ENCODE measurements at places on chromosomes 7 and 10.

DNA sequence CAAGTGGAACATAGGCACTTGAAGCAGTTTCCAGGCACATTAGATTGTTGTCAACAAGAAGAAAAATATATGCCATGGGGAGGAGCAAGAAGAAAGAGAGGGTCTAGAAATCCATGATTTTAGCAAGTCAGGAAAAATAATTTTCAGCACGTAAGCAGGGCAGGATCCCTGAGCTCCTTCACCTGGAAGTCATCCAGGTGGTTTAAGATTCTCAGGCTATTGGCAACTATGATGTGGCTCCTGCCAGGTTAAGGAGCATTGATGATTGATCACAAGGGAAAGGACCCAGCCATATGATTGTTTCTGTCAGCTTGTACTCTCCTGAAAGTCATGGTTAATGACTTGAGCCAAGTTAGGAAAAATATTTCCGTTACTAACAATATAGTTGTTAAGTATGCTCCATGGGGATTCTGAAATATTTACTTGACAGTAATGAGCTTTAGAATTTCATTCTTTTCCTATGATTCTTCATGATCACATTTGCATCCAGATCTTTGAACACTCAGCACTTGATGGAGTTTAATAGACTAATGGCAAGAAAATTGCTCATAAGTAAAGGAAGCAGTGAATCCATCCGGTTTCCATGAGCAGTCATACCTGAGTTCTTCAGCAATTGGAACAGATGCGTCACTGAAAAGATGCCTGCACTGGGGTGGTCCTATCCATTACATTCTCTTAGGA is 209.1 kb downstream of the BICC1 start:
- no peak for DNase-seq

GRCh38 chr10:128096486-128097199 is 29.6 kb downstream of the MKI67 start:
- DNase-seq, result no peak

DNA sequence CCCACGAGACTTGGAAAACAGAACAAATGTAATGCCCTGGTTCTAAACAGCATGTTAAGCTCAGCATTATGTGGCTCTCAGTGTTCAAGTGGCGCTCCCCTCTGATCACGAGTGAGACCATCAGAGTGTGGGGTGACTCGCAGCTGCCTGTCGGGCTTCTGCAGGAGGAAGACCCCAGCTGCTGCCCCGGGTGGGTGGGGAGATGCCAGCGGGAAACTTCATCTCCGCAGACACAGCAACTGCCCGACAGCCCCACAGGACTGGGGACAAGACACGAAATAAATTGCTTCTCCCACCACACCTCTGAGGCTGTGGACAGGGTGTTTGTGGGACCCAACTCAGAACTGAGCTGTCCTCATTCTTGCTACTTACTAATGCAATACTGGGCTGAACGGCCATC is 126.3 kb upstream of the KIF5B start:
- no peak for DNase-seq

- no peak for DNase-seq
Measured at GRCh38 chr10:110568055-110568735, 700 bp downstream of the SMC3 start.

GRCh38 chr7:92606985-92607384 is 16.8 kb upstream of the FAM133B start:
- DNase-seq, result no peak

GRCh38 chr7:375321-375831 is 85.4 kb downstream of the FOXL3 start:
- DNase-seq, result no peak

DNA sequence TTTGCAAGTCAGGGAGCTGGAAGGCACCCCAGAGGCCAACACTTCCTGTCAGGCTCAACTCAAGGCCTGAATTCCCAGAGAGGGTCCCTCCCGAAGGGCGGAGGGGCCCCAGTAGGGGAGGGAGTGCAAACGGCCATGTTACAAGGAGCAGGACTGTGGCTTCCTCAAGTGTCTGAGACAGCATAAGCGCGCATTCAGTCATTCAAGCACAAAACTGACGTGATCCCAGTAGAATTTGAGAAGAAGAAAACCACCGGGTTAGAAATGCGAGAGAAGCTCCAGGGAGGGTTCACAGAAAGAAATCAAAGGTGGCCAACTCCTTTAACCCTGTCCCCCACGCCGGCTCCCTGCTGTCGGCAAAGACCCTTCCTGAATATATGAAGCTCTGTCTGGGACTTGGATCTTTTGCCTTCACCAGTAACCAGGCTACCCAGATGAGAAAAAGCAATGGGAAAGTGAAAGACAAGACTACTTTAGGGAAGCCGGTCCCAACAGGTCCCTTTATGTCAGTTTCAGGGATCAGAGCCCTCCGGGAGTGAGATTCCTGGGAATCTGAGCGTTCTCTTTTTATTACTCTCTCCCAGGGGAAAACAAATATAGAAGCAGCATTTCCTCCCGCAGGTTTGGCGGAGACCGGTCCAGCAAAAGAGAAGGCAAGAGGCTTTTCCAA is 1.3 kb downstream of the AFAP1L2 start:
- no peak for DNase-seq

DNA sequence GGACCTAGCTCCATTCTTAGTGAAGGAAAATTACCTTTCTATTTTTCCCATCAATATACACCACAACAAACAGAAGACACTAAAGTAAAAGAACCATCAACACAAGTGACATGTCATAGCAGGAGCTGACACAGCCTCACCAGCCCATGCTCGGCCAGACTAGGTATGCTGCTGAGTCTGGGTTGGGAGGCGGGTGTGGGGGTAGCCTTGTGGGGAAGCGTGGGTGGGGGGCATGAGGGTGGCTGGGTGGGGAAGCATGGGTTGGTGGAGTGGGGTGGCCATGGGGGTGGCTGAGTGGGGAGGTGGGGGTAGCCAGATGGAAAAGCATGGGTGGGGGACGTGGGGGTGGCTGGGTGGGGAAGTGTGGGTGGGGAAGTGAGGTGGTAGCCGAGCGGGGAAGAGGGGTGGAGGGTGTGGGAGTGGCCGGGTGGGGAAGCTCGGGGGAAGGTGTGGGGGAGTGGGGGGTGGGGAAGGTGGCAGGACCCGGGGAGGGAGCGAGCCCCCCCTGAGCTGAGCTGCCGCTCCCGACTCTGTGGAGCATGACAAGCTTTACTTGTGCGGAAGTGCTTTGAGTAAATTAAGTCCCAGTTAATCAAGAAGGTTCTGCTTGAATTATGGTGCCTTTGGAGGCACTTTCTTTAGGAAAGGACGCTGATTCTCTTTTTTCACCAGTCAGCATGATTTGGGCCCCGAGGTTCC is 294.6 kb upstream of the ZNF32 start:
- DNase-seq, result no peak

DNA sequence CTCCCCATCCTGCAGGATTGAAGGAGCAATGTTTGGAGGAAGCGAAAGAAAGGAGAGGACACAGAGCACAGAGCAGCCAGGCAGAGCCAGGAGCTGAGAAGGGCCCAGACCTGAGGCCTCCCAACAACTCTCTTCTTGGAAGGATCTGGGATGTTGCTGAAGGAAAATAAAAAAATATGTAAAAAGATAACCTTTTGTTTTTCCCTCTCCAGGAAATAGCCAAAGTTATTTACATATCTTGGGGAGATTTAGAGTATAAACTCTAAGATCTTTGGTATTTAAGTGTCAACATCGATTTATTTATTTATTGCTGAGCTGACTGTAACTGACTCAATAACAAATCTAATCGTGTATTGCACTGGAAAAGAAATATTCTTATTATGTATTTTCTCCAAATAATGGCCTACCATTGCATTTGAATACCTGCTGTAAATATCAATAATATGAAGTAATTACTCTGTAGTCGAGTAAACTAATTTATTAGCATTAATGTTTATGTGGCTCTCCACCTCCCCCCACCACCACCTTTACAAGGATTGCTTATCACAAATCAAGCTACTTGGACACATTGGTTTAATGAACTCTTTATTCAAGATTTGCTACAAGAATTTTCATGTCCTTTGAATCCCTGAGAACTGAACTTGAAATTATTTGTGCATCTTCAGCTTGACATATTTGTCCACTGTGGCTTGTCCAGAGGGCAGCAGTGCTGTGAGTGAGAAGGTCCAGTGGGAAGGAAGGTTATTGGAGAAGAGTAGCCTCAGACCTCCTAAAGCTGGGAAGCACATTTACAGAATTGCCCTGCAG is 1.8 kb upstream of the HOXA11 start:
- DNase-seq, result no peak

- DNase-seq, result no peak
Measured at GRCh38 chr10:25820472-25820871, 113.6 kb upstream of the MYO3A start.

DNA sequence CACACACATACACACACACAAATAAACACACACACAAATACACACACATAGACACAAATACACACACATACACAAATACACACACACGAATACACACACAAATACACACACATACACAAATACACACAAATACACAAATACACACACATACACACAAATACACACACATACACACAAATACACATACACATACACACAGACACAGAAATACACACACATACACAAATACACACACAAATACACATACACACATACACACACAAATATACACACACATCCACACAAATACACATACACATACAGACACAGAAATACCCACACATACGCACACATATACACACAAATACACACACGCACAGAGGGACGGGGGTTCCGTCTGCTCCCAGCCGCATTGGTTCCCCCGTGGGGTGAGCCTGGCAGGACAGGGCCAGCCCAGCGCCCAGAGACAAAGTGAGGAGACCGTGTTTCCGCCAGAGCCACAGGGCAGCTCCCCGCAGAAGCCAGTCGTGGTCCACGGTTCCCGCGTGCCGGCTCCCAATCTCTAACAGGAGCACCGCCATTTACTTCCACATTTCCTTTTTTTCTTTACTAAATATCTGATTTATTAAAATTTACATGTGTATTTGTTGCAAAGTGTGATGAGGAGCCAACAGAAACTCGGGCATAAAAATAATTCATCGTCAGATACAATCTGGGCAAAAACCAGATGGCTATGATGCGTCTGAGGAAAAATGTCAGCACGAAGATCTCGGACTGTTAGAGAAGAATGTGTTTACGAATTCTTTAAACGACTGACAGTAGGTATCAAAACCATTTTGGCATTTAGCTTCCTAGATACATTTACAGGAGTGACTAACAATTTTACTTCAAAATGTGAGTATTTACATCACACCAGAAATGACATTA is 3.1 kb upstream of the KNDC1 start:
- peak; percentile 80 for DNase-seq

DNA sequence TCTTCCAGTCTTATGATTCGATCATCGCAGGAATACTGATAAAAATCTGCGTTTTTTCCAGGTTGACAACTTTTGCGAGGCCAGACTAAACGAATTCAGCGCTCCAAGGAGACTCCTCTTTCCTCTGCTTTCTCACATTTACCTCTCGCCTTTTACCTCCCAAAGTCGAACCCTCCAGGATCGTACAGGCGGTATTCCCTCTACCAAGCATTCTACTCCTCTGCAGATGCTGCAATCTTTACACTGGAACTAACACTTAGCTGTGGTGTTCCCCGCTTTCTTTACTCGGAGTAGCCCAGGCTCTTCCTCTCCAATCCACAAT is 449 bp downstream of the NUDT5 start:
- peak; percentile 19 for DNase-seq

DNA sequence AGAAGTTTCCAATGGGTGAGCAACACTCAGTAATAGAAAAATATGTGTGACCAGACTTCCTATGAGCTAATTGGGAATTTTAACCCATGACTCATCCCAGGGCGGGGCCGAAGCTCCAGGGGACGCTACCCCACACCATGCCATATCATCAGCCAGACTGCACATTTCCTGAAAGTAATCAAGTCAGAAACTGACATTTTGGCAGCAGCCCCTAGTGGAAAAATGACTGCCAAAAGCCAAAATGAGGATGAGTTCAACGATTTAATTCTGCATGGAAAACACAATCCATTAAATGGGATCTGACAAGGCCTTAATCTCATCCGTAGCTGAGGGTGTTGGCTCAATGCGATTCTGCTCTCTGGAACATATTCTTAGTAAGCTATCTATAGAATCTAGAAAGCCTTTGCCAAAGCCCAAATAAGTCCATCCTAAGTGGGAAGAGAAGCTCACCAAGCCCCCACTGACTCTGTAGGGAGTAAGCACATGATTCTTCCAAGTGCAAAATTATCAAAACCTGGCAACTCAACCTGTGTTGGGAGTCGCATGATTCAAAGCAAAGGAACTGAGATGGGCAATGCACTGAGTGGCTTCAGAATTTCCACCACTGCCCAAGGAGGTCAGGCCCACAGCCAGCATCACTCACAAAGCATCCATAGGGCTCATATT is 93.1 kb upstream of the PDE1C start:
- peak; percentile 41 for DNase-seq

DNA sequence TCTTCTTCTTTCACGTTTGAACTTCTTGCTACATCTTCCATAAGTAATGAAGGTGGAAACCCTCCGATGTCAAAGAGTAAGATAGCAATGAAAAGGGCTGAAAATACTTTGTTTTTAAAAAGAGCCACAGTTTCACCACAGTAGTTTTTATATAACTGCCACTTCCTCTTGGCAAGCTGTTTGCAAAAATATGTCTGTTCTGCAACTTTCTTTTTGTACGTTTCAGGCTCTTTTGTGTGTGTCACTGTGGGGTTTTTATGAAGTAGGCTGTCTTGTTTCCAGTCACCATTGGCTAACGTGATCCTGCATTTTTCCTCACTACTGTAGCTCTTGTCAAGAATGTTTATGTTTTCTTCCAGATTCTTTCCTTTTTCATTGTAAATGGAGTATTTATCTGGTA is 55.6 kb downstream of the SLC16A9 start:
- DNase-seq, result no peak

DNA sequence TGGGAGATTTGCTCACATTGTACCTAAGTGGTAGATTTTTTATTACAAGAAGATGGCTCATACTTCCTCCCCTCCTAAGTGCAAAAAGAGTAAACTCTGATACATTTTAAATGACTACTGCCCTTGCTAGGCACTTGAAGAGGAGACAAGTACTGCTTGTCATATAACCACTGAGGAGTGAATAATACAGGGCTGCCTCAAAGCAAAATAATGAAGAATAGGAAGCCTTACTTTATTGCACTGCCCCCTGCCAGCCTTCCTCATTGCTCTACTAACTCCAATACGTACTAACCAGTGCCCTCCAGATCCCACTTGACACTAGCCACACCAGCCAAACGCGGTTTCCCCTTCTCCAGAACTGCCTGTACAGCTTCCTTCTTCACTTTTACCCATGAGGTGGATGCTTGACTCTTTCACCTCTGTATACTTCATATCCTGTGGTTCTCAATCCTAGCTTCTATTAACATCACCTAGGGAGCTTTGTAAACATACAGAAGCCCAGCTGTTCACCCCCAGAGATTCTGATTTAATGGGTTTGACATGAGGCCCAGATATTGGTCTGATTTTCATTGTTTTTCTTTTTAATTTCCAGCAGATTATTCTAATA is 11.7 kb upstream of the MTERF1 start:
- no peak for DNase-seq

- DNase-seq, result no peak
Measured at GRCh38 chr10:37710831-37711616, 146.4 kb downstream of the ZNF248 start.

- no peak for DNase-seq
Measured at GRCh38 chr10:34297541-34298345, 517.4 kb downstream of the PARD3 start.
